ENCODE measurements at places on chromosomes 2 and 18. TPM values are rescaled to one million over a fixed set of nuclear protein-coding genes. Genes with fewer than 3 reads are reported as not detected.

DNA sequence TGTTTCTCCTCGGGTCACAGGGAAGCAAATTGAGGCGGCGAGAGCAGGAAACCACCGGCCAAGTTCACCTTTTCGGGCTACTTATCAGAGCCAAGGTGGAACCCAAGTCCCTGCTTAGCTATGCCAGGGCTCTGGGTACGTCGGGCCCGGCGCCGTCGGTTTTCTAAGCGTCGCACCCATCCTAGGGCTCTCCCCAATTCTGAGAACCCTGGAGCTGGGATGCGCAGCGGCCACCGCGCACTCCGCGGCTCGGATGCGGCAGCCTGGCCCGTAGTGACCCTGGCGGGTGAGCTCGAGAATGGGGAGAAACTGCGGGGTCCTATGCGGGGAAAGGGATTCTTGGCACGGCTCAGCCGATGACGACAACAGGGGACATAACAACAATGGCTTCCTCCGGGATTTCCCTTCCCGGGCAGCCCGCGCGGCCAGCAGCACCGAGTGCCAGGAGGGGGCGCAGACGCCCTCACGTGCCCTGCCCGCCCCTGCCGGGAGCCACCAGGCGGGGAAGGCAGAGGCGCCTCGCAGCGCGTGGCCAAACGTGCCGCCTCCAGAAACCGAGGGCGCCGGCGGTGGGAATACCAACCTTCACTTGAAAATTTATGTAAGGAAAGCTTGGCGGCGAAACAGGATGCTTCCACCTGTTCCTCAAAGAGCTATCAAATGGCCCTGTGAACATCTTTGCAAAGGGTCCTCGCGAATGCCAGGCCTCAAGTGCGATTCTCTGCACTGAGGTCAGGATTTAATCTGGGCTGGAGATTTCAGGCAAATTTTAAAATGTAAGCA lies 2.1 kb upstream of the SLC30A3 start:
- peak; percentile 73 for DNase-seq

SCTR gene
- polyA plus RNA-seq, result not detected

DNA sequence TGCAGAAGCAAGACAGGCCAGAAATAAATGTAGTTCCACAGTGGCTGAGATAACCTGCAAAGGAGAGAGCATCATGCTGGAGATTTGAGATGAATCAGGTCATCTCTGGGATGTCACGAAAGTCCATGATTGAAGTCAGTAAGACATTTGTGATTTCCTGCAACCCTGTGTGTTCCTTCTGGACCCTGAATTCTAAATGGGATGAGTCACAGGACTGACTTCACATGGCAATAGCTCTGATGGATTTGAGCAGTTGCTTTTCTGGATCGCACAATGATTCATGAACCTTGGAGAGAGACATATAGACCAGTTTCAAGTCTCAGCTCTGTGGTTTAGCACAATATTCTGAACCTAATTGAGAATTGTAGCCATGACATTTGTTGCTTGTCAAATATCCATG lies 102.9 kb downstream of the TSN start:
- no peak for DNase-seq

DNA sequence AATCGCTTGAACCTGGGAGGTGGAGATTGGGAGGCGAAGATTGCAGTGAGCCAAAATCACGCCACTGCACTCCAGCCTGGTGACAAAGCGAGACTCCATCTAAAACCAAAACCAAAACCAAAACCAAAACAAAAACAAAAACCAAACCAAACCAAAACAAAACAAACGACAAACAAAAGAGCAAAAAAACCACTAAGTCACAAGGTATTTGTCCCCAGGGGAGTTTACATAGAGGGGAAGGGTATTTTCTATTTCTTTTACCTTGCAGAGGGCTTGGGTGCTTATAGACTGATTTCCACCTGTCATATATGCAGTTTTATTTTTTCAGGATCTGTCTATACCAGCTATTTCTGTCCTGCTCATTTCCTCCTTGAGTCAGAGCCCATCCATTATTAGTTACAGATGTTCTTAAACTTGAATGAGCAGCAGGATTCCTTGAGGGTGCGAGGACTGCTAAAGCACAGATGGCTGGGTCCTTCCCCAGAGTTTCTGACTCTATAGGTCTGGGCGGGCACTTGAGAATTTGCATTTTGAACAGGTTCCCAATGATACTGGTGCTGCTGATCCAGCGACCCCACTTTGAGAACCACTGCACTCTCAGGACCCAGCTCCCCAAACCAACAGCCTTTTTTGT lies 102.2 kb upstream of the UXS1 start:
- no peak for DNase-seq

SMAD7 gene
- polyA plus RNA-seq, result 4.7 TPM

MOGAT1 gene
- not detected for polyA plus RNA-seq

DNA sequence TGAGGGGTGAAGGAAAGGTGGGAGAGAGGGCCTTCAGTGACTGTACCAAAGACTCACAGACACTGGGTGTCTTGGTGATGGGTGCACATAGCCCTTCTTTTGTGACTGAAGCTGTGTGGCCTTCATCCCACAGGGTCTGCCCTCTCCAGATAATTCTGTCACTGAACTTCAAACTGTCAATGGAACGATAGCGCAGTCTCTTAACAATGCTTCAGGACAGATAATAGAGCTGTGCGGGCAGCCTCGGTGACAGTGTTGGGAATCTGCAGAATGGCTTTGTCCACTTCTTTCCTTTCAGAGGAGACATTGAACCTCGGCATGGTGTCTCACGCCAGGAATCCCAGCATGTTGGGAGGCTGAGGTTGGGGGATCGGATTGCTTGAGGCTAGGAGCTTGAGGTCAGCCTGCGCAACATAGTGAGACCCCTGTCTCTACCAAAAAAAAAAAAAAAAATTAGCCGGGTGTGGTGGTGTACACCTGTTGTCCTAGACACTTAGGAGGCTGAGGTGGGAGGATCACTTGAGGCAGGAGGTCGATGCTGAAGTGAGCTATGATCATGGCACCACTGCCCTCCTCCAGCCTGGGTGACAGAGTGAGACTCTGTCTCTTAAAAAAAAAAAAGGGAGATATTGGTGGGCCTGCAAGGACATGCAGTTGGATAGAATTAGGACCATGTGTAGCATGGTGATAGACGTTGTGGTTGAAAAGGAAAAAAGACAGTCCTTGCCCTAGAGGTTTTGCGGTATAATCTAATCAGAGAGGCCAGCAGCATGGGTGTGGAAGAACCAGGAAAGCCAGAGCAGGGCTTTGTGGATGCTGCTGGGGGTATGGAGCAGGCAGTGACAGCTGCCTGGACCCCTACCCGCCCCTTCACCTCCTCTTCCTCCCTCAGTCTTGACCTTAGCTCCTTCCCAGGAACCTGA lies 91.4 kb downstream of the LDLRAD4 start:
- no peak for DNase-seq

PLB1 gene
- 0.91 TPM for polyA plus RNA-seq

GAL3ST2 gene
- not detected for polyA plus RNA-seq

DNA sequence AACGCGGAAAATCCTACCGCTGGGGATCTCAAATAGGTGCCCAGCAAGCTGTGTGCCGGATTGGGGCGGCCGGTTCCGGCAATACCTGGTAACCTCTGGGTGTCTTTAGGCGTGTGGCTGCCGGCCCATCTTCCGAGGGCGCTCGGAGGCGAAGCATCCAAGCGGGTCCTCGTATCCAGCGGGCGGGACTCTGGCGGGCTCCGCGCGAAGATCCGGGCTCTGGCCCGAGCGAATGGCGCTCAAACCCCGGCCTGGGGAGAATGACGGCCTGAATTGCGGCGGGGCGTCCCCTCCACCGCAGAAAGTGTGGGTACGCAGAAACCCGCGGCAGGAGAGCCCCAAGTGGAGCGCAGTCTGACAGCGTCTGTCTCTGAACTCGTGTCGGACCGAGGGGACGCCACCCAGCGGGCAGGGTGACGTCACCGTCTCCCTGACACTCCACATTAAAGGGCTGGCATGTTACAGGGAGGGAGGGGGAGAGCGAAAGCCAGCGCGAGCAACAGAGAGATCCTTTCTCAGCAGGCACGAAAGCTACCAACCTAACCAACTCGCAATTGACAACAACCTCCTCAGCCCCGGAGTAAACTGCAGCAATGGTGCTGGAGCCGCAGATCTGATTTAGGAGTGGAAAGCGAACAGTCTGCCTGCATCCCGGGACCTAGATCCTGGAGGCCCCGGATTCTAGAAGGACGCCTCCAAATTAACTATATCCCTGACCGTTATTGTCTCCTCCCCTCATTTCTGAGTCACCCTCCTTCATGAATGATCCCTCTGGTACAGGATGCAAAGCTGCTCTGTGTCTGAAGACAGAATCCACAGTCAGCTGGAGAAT lies at the start of gene SKOR2:
Gene SKOR2 (minus strand): TSS at position 372 of the 832 bp plus-strand sequence. CDS start 2,477 bp downstream, outside the sequence.
- no peak for DNase-seq

NYAP2 gene
- polyA plus RNA-seq, result not detected

ELOA2 gene
- not detected for polyA plus RNA-seq

DNA sequence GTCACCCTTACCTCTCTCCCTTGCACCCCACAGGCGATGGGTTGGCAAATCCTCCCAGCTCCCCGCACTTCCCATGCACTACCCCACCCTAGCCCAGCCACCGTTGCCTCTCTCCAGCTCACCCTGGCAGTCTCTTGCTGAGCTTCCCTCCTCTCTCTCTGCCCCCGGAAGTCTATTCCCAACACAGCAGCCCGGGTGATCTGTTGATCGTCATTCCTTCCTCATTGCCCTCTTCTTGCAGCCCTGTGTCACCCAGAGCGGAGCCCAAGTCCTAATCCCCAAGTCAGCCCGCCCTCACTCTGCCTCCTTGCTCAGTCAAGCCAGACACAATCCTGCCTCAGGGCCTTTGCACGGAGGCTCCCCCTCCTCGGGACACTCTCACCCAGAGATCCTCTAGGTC lies 55.2 kb downstream of the CIB4 start:
- DNase-seq, result no peak

- DNase-seq, result no peak
These were observed 1.5 kb upstream of the RUFY4 start for GRCh38 chr2:218067523-218067922.

DNA sequence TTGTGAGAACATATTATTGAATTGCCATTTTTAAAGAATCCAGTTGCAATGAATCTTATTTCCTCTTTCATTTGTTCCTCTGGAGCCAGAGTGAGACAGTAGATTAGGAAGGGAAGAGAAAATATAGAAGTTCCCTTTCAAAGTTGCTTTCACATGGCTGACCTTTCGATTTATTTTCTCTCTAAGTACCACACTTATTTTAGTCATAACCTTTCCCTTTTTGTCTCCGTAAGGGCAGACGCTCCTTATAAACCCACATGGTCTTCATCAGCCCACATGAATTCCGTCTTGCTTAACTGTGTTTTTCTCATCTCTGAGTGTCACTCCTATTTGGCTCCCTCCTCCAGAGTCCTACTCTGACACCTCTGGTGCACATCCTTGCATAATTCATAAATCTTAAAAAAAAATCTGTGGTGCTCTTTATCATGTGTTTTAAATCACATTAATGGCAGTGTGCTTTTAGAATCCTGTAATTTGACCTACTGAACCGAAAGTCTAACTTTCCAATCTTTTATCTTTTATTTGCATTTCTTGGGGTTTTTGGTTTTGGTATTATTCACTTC lies 38.5 kb upstream of the ZNF396 start:
- DNase-seq, result peak; percentile 6

GRCh38 chr2:9260464-9260918 lies 53.9 kb downstream of the ASAP2 start:
- no peak for DNase-seq

DNA sequence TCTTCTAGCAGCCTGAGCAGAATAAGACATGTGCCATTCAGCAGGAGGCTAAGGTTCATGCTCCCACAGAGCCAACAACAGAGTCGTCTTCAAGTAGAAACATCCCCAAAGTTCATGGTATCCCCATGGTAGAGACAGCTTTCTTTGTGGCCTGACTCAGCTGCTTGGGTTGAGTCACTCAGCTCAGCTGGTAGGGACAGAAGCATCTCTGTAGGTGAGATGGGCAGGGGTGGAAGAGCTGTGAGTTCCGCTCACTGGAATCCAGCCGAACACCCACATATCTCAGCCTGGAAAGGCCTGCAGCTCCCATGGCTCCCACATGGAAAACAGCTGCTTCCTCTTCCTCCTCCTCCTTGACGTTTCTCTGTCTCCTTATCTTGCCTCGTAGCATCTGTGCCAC lies 792.7 kb downstream of the RNF144A start:
- DNase-seq, result no peak

- DNase-seq, result no peak
These were observed 147.7 kb downstream of the PPP1R1C start for GRCh38 chr2:182133195-182133891.

LOXHD1 gene
- polyA plus RNA-seq, result not detected

- DNase-seq, result no peak
These were observed 20.1 kb upstream of the VIT start for GRCh38 chr2:36676364-36676763.

DNA sequence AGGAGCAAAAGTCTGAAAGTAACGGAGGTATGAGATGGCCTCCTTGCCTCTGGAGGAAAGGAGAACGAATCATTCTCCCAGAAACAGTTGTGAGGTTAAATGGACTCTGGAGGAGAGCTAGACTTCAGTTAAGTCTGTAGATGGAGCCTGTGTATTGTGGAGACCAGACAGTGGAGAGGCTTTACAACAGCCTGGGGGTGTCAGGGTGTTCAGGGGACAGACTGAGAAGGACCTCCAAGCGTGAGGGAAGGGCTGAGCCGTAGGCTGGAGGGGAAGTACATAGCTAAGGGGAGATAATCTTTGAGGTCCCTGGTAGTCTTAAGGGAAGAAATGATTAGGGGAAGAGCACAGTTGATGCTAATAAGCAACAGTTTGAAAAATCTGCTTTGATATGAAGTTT lies 76.6 kb downstream of the GALNT1 start:
- no peak for DNase-seq

DNA sequence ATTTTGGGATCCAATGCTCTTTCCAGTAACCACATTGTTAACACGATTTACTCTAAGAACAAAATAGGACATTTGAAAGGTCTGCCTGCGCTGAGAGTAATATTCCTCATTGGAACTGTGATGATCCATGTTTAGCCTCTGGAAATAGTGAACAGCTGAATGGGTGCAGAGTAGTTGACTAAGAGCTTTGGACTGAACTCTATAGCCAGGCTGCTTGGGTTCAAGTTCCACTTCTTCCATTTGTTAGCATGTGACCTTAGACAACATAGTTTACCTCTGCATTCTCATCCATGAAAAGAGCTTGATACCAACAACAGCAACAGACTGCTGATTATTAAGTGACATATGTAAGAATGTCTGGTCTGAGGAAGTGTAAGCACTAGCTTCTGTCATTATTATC lies 128.3 kb upstream of the MMADHC start:
- DNase-seq, result no peak

DNA sequence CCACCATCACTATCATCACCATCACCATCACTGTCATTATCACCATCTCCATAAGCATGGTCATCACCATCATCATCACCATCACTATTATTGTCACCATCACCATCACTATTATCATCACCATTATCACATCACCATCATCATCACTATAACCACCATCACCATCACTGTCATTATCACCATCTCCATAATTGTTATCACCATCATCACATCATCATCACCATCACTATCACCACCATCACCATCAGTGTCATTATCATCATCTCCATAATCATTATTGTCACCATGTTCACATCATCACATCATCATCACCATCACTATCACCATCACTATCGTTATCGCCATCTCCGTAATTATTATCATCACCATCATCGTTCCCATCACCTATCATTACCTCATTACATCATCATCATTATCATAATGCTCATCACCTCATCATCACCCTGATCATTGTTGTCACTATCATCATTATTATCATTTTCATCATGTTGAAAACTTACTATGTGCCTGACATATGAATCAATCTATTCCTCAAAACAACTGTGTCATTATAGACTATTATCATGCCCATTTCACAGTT lies 280.3 kb upstream of the HS6ST1 start:
- DNase-seq, result no peak

GRCh38 chr2:10352361-10352760 lies 49.7 kb downstream of the HPCAL1 start:
- DNase-seq, result no peak

GRCh38 chr18:11407940-11408339 lies 201.5 kb upstream of the SLC35G4 start:
- no peak for DNase-seq
